ENCODE measurements at places on chromosomes 12 and 14. TPM values are rescaled to one million over a fixed set of nuclear protein-coding genes. Genes with fewer than 3 reads are reported as not detected.

Gene GOLGA3
- total RNA-seq, result 39.1 TPM

Gene NOS1
- not detected for total RNA-seq

Gene RNASE7
- total RNA-seq, result not detected

Gene OR6C1
- not detected for total RNA-seq

Gene POTEM
- total RNA-seq, result not detected

Gene LTB4R
- total RNA-seq, result 49.7 TPM

Gene STAB2
- total RNA-seq, result not detected

Gene AP4S1
- 12.7 TPM for total RNA-seq

Gene MYF5
- not detected for total RNA-seq

Gene CDK2
- total RNA-seq, result 27.3 TPM

Gene KRT83
- not detected for total RNA-seq

Gene EXOC5
- 42.0 TPM for total RNA-seq

Gene SDR9C7
- total RNA-seq, result not detected

Gene CLEC9A
- not detected for total RNA-seq

Gene PRB2
- total RNA-seq, result not detected

Gene GTF2H3
- 21.3 TPM for total RNA-seq

Gene ANKRD33
- total RNA-seq, result not detected

Gene RNF212B
- total RNA-seq, result not detected

Gene SPTB
- total RNA-seq, result 0.59 TPM

Gene BCDIN3D
- 4.0 TPM for total RNA-seq

Gene TMCC3
- 21.6 TPM for total RNA-seq

Gene PELI2
- total RNA-seq, result 24.9 TPM

Gene CD163
- total RNA-seq, result 2.9 TPM

Gene STXBP6
- total RNA-seq, result not detected

Gene AICDA
- total RNA-seq, result not detected

Gene RD3L
- total RNA-seq, result not detected

Gene DNAH10
- 1.7 TPM for total RNA-seq

Gene JAG2
- total RNA-seq, result 3.5 TPM

Gene DLK1
- not detected for total RNA-seq

Measured in natural killer cell (primary cell).